HL-60 (cell line): ENCODE measurements at places on chromosomes 5 and 9.

DNA sequence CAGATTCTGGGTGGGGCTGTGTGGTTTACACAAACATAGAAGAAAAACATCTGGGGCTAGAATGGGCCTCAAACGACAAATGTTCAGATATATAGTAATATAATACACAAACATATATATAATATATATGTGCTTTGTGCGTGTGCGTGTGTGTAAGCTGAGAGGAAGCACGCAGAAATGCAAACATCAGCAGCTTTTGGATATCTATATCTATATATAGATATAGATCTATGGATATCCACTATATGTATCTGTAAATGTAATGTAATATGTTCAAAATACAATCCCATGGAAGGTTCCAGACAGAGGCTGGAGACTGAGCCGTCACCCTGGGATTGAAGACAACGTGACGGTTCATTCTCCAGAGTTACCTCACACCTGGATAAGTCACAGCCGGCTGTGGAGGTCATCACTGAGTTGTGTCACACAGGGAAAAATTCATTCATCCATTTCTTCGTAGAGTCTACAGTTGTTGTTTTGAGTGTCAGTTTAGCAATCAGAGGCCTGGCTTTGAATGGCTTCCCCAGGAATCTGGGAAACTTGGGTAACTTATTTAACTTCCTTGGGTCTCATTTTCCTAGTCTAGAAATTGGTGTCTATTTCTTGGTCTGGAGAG is 123.0 kb upstream of the CPEB4 start:
- DNase-seq, result no peak

DNA sequence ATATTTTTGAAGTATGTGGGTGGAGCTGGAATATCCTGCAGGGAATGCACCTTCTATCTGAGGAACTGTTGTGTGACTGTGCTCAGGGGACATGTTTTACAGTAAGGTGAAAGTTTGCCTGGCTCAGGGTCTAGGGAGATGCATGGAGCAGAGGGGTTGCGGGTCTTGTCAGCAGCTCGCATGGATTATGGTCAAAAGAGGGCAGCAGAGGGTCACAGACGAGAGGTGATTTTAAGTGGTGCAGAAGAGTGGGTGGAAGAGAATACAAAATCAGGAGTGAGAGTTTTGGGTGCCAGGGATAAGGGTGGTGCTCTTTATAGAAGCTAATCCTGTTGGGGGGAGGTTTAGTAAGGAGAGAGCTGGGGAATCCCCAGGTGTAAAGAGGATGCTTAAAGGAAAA is 53.5 kb upstream of the GRIN3A start:
- peak; percentile 37 for DNase-seq

- no peak for DNase-seq
These were observed 3.4 kb downstream of the UNC5A start for GRCh38 chr5:176813587-176814312.

DNA sequence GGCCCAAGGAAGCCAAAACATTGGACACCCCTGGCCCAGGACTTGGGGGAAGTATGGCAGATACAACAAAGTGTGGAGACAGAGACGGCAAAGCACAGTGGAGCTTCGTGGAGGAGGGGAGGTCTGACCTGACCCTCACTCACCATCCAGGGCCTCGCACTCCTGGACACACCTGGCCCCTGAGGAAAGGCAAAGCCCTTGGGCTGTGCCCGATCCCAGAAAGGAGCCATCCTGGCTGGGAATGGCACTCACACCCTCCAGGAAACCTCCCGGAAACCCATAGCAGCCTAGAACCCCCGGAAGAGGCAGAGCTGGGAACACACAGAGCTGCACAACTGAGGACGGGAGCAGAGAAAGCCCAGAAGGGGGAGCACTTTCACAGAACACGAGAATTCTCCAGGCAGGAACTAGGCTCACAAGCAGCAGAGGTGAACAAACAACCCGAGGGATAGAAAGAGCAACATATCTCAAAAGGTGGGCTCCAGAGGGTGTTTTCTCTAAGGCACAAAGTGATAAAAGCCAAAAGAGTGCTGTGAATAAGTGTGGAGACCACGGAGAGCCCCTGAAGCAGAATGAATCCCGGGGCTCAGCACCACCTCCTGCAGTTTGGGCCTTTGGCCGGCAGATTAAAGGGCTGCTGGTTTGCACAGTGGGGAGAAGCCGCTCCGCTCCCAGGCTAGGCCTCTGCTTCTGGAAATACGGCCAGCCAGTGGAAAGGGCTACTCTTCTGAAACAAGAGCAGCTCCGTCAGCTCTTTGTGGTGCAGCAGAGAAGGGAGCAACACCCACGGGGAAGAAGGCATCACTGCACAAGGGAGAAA is 108.2 kb downstream of the UBE2R2 start:
- DNase-seq, result peak; percentile 19

- no peak for DNase-seq
These were observed 126.0 kb upstream of the IL12B start for GRCh38 chr5:159456261-159456660.

DNA sequence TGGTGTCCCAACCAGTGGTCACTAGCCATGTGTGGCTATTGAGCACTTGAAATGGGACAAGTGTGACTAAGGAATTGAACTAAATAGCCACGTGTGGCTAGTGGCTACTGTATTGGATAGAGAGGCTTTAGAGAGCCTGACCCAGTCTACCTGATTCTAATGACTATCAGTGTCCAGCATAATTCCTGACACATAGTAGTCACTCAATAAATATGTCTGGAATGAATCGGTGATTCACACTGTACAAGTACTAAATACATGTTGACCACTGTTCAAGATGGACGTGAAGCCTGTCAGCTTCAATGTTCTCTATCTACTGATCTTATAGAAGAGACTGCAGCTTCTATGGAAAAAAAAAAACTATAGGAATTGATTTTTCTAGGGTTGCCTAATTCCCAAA is 57.7 kb upstream of the MAST4 start:
- no peak for DNase-seq

GRCh38 chr9:77975036-77975435 is 56.6 kb downstream of the GNAQ start:
- no peak for DNase-seq

GRCh38 chr5:6432206-6432605 is 16.5 kb upstream of the UBE2QL1 start:
- DNase-seq, result no peak

- DNase-seq, result no peak
These were observed 4.2 kb downstream of the NIPBL start for GRCh38 chr5:36880761-36881160.

DNA sequence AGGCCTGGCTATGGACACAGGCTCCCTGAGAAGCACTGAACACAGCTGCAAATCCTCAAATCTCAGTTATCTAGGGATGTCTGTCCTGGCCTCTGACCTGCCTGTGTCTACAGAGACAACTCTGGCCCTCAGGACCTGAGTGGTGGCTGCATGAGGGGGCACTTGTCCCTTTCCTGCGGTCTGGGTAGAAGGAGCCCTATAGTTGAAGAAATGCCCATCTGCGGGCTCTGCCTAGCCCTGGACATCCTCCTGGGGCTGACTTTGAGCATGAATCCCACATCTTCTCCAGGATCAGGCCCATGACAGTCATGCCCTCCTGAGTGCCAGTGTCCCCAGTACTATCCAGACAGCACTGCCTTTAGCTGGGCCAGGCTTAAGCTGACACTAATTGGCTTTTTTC is 10.0 kb downstream of the DNAJB5 start:
- DNase-seq, result no peak

DNA sequence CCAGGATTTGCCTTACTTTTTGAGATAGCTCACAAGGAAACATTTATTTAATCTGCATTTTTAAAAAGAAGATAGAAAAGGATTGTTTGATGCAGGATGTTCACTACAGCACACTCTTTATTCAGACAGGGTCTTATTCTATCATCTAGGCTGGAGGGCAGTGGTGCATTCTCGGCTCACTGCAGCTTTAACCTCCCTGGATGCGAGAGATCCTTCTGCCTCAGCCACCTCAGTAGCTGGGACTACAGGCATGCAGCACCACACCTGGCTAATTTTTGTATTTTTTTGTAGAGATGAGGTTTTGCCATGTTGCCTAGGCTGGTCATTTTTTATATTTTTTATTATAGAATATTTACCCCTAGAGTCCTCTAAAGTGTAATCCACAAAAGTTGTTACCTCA is 221.4 kb downstream of the MCTP1 start:
- no peak for DNase-seq

GRCh38 chr5:102867992-102868662 is 113.0 kb downstream of the PAM start:
- DNase-seq, result no peak

GRCh38 chr9:122325124-122325523 is 45.7 kb upstream of the PTGS1 start:
- no peak for DNase-seq

GRCh38 chr5:146185161-146185560 is 2.7 kb upstream of the LARS1 start:
- DNase-seq, result no peak
